ENCODE measurements at places on chromosomes 13 and 19. TPM values are rescaled to one million over a fixed set of nuclear protein-coding genes. Genes with fewer than 3 reads are reported as not detected.

TNNT1 gene
- not detected for total RNA-seq

FFAR3 gene
- total RNA-seq: not detected

SLC15A1 gene
- total RNA-seq: 10.2 TPM

- no peak for DNase-seq
Observed at GRCh38 chr19:55467236-55468053, 2.9 kb upstream of the C19orf85 start.

DNA sequence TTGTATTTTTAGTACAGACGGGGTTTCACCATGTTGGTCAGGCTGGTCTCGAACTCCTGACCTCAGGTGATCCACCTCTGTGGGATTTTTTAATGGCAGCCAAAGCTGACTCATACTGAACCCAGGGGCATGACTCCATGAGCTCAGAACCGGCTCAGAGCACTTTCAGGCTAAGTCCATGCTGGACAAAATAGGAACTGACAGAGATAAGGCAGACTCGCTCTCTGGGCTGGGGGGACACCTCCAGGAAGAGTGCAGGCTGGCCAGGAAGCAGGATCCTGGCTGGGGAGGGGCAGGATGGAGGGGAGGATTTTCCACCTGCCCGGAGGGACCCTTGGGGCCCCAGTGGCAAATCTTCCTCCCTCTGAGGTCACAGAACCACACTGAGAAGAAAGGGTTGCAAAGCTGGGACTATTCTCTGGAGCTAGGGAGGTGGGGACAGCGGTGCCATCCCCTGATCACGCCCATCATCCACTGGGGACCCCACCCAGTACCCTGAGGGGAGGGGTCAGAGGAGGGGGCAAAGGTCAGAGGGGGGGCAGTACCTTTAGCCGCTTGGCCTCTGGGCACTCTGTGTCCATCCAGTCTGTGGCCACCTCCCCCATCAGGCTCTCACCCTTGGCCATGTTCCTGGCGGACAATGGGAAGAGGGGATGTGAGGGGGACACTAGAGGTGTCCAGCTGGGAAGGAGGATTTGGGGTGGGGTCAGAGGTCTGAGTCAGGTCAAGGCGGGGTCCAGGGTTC, 31.1 kb downstream of the NOTCH3 start:
- no peak for DNase-seq

GRCh38 chr13:99000137-99000536, 22.3 kb upstream of the DOCK9 start:
- no peak for DNase-seq

Data from kidney (tissue), 22 donors.